ENCODE measurements at places on chromosomes 7 and 10.
A peak's percentile ranks its signal among the peaks of the same experiment; 100 is the strongest.

GRCh38 chr7:75987026-75987804, 7.2 kb downstream of the TMEM120A start:
- DNase-seq, result no peak

- no peak for DNase-seq
Observed at GRCh38 chr10:102306710-102307109, 61.4 kb downstream of the GBF1 start.

DNA sequence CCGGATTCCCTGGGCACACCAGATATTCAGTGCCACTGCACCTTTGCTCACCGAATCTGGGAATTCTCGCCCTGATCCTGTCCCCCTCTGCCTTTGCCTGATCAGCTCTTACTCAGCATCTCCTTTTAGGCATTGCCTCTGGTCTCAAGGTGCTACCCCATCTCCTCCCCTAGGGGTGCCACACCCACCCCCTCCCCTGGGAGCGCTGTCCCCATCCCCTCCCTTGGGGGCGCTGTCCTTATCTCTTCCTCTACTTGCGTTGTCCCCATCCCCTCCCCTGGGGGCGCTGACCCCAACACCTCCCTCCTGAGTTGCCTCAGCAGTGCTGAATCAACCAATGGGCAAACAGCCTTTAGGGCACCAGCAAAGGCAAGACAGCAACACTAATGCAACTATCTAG, 686.9 kb upstream of the FOXK1 start:
- no peak for DNase-seq

DNA sequence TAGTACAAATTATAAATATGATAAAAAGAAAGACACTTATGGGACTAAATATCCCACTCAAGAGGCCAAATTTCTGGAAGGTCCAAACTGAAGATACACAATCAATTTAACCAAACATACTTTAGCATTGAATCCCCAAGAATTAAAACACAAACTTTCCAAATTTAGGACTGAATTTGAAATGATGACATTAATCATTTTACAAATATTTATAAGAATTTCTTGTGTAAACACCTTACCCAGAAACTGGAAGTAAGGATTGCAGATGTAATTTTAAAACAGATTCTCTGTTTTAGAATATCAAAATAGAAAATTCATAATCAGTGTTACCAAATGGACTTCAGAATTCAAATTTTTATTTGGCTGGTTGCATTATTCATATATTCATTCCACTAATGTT, 588.2 kb upstream of the KCND2 start:
- DNase-seq, result no peak

GRCh38 chr7:92768501-92769393, 67.6 kb downstream of the CDK6 start:
- no peak for DNase-seq

DNA sequence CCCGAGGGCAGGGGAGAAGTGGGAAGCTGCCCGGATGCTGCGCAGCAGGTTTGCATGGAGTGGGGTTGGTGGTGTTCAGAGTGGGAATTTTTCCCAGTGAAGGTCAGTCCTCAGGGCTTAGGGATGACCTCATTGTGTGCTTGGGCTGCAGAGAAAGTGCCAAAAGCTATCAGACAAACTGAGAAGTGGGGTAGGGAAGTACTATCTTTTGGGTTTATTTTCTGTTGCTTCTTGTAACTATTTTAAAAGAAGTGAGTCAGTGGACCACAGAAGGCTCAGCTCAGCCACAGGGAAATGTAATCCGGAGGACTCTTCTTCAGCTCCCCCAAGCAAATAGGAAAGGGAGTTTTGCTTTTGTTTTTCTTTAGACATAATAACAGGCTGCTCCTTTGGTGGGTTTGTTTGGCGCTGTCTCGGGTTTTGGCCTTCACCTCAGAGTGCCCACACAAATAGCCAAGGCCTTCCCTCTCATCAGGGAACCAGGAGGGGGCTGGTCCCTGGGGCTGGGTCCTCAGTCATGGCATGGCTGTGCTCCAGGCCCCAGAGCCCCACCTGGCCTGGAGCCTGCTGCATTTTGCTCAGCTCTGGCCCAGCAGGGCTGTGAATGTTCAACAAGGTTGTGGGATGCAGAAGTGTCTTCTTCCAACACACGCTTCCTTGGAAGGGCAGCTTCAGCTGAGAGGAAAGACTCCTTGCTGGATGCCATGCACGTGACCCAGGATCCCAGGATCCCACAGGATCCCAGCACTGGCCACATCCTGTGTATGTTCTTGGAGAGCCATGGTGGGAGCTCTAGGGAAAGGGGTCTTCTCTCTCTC, 5.4 kb upstream of the FAM170B start:
- peak; percentile 81 for DNase-seq

GRCh38 chr10:132293201-132293812, 14.4 kb downstream of the STK32C start:
- DNase-seq, result no peak

- DNase-seq, result no peak
Observed at GRCh38 chr7:94146408-94146807, 142.3 kb upstream of the BET1 start.

DNA sequence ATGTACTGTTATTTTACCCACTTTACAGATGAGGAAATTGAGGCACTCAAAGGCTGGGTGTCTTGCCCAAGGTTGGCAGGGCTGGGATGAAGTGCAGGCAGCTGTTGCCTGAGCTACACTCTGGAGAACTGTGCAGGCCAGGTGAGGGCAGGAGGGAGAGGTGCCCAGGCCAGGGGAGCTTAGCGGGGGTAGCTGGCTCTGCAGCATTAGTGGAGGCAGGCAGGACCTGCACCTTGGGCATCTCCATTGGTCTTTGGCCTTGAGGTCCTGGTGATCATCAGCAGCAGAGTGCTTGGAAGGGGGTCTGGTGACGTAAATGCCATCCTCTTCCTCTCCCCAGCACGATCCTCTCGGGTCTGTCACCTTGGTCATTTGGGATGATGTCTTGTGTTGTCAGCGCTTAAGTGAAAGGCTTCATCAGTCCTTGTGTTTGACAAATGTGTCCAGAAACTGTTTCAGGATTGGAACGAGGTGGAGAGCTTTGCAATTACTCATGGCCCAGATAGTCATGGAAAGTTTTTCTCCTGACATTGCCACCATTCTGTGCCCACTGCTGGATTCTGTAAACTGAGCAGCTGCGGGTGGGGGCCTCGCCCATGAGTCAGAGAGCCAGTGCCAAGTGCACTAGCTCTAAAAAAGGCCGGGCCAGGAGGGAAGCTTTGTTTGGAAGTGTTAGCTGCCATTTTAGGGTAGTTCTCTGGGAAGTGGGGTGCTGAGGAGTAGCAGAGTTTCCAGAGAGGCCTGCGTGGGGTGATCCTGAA, 47.6 kb downstream of the TSPAN15 start:
- peak; percentile 46 for DNase-seq

- DNase-seq, result no peak
Observed at GRCh38 chr10:125115409-125115808, 45.0 kb downstream of the CTBP2 start.

- DNase-seq, result no peak
Observed at GRCh38 chr10:104989880-104990279, 348.8 kb downstream of the SORCS3 start.

- DNase-seq, result no peak
Observed at GRCh38 chr7:116455499-116455898, 44.0 kb upstream of the CAV2 start.

GRCh38 chr10:50788951-50789945, 49.5 kb downstream of the ASAH2B start:
- peak; percentile 76 for DNase-seq
